Stimulated activated CD8-positive, alpha-beta memory T cell treated with anti-CD3 and anti-CD28 coated beads, Interleukin-7, amount 100 ng/mL, for 24 hours (primary cell): ENCODE measurements at places on chromosomes 3 and 15.

DNA sequence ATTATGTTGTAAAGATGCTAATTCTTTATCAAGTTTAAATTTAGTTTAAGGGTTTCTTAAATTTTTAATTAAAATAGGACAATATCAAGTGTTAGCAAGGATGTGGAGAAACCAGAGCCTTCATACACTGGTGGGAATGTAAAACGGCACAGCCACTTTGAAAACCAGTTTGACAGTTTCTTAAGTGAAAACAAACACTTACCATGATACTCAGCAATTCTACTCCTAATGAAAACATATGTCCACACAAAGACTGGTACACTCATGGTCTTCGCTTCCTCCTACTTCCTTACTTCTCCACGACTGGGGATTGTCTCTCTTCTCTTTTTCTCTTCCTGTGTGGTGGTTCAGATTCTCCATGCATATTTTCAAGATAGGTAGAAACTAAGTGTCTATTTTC lies 9.2 kb downstream of the SKIC8 start:
- no peak for DNase-seq

GRCh38 chr15:34275721-34276120 lies 50.9 kb downstream of the EMC4 start:
- no peak for DNase-seq

- no peak for DNase-seq
These were observed 4.9 kb upstream of the IQCF1 start for GRCh38 chr3:51908026-51908425.

DNA sequence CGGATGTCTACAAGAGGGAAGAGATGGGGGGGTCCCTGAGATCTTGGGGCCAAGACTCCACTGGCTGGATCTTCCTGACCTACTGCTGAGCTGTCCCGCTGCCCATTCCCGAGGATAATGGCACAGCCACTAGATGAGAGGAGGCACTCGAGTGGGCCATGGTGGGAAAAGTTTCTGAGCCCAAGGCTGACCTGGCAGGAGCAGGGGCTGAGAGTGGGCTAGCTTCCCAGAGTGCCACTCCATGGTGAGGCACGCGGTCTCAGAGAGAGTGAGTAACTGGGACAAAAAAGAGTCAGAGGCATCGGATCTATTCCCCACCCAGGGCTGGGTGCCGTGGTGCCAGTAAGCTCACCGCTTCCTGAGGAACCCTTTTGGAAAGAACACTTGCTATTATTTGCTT lies 10.9 kb downstream of the SLC51B start:
- no peak for DNase-seq

DNA sequence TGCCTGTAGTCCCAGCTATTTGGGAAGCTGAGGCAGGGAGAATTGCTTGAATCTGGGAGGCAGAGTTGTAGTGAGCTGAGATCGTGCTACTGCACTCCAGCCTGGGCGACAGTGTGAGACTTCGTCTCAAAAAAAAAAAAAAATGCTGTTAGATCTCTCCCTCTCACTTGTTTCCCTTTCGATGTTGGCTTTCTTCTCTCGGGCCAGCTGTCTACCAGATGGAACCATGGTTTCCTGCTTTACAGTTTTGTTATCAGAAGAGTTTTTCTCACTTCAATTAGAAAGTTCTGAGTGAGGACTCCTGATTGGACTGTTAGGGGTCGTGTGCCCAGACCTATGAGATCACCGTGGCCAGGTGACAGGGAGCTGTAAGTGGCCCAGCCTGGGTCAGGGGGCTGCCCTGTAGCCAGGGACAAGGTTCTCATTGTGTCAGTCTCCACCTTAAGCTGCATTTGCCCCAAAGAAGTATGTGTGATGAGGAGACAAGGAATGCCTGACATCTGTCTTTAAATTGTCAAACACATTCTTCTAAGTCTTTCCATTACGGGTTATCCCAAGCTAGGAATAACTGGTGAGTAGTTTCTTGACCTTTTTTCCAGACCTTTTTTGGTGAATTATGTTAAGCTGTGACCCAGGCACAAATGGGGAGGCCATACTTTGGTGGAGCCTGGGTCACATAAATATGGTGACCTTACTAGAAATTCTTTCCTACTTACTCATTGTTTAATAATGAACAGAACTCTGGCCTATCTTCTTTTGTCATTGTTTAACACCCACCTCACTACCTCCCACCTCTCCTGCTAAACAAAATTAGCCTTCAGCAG lies 25.2 kb downstream of the SNAPC5 start:
- no peak for DNase-seq

GRCh38 chr3:153244961-153245360 lies 82.9 kb downstream of the RAP2B start:
- no peak for DNase-seq
